ENCODE measurements at places on chromosomes 5 and 9.

GRCh38 chr9:137316012-137316981 lies 14.2 kb upstream of the NRARP start:
- DNase-seq: no peak

- DNase-seq: no peak
Measured at GRCh38 chr5:117488976-117489500, 914.4 kb upstream of the SEMA6A start.

DNA sequence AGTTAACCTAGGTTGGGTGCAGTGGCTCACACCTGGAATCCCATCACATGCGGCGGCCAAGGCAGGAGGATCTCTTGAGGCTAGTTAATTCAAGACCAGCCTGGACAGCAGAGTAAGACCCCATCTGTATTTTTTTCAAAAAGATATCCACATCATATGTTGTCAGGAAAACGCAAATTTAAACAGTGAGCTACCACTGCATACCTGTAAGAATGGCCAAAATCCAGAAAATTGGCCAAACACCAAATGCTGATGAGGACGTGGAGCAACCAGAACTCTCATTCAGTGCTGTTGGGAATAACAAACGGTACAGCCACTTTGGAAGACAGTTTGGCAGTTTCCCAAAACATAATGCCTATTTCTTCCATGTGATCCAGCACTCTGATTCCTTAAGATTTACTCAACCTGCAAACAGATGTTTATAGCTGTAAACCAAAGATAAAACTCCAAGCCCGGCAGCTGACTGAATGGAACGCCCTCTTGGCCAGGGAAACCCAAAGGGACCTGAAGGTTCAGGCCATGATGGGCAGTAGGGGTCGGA lies 12.4 kb downstream of the CEL start:
- DNase-seq: no peak

DNA sequence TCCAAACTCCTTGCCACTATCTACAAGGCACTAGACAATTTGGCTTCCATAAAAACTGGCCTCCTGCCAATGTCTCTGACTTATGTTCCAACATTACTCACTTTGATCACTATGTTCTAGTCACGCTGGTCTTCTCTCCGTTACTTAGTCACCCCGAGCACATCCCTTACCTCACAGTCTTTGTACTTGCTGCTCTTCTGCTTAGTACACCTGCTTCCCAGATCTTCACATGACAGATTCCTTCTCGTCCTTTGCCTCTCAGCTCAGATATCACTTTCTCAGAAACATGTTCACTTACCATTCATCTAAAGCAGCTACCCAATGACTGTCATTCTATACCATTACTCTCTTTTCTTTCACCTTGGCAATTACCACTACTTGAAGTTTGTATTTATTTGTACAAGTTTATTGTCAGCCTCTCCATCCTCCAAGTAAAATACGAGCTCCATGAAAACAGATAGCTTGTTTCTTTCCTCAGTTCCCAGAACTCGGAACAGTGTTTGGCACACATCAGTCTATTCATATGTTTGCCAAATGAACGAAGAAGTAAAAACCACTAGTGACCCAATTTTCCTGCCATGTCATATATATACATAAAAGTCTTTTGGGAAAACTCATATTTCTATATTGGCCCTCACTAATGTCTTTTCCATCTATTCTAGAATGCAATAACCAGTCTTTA lies 5.9 kb upstream of the SLC22A5 start:
- no peak for DNase-seq

DNA sequence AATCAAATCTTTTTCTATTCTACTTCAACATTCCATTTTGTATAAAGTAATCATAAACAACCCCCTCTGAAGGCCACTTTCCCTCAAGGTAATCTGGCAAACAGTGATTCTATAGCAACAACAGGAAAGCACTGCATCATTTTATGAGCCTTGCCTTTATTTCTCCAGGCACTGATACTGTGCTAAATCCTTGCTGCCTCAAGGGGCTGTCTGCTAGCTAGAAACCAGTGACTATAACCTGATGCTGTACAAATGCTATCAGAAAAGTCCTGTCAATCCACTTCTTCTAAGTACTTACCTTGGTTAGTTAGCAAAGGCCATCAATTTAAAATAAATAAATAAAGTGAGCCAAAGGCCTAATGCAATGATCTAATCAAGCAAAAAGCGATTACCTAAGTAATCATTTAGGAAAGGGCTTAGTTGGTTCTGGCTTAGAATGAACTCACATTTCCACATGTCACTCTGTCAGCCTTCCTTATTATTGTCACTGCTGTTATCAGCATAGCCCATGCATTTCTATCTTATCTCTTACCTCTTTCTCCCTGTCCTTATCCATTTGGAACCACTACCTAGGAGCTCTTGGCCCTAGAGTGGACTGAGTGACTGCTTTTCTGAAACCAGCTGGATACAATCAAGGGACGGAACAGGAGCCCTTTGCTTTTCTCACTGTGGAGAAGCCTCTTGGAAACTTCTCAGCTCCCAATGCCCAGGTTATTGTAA lies 246.1 kb upstream of the MEF2C start:
- DNase-seq: no peak

- DNase-seq: no peak
Measured at GRCh38 chr9:112249277-112249676, 74.2 kb upstream of the SUSD1 start.

- no peak for DNase-seq
Measured at GRCh38 chr9:131029574-131029952, 20.6 kb downstream of the LAMC3 start.

GRCh38 chr9:134627417-134628353 lies 13.9 kb upstream of the COL5A1 start:
- DNase-seq: no peak

- no peak for DNase-seq
Measured at GRCh38 chr9:110383491-110383890, 45.8 kb upstream of the TXNDC8 start.

GRCh38 chr5:124841829-124842712 lies 95.6 kb upstream of the ZNF608 start:
- DNase-seq: no peak
